Placental pericyte (primary cell): ENCODE measurements at places on chromosomes 7 and 10. TPM values are rescaled to one million over a fixed set of nuclear protein-coding genes. Genes with fewer than 3 reads are reported as not detected.

GPR85 gene
- 0.44 and 1.0 TPM in 2 replicates for total RNA-seq

MICALL2 gene
- total RNA-seq = 10.7 and 33.6 TPM in 2 replicates

PTPN20 gene
- total RNA-seq = 0.22 and 0.72 TPM in 2 replicates

SPDYE9 gene
- total RNA-seq = not detected in 2 replicates

SPDYE11 gene
- total RNA-seq = not detected in 2 replicates

TMEM229A gene
- total RNA-seq = not detected in 2 replicates

GARIN1A gene
- total RNA-seq = 0.88 and 1.0 TPM in 2 replicates
